ENCODE measurements at places on chromosomes 3 and 15. TPM values are rescaled to one million over a fixed set of nuclear protein-coding genes. Genes with fewer than 3 reads are reported as not detected.

- DNase-seq, result no peak
- peak overlapping the region; percentile 65 for H3K4me3 ChIP-seq
- peaks cover 5% of the 10 kb centered on the region for H3K4me1 ChIP-seq
- H3K36me3 ChIP-seq, result peaks cover 3% of the 10 kb centered on the region
- peaks cover 33% of the 10 kb centered on the region for H3K27me3 ChIP-seq
These were observed 9.4 kb upstream of the KIF7 start for GRCh38 chr15:89664441-89665350.

DNA sequence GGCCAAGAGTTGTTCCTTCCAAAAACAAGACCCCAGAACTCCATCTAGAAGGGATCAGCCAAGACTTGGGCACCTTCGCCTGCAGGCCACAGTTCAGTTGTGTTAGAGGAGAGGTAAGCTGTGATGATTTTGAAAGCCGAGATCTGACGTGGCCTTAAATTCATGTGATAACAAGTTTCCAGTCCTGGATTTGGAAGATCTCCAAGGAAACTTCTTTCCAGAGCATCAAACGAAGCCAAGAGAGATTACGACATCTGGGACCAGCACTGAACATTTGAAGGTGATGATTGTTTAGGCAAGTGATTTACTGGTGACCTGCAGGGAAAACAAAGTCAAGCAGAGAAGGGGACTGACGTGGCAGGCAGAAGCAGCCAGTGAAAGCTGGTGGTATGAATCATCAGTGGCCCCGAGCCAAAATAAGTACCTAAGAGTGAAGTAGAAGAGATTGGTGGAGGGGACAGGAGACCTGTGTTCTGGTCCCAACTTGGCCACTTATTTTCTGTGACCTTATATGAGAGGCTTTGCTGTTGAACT is 339.0 kb upstream of the PROK2 start:
- H3K27me3 ChIP-seq, result peaks cover 4% of the 10 kb centered on the region
- DNase-seq, result no peak
- no peak overlapping the region for H3K4me3 ChIP-seq
- no peak overlapping the region for H3K27ac ChIP-seq
- H3K4me1 ChIP-seq, result no peaks in the 10 kb centered on the region

DNA sequence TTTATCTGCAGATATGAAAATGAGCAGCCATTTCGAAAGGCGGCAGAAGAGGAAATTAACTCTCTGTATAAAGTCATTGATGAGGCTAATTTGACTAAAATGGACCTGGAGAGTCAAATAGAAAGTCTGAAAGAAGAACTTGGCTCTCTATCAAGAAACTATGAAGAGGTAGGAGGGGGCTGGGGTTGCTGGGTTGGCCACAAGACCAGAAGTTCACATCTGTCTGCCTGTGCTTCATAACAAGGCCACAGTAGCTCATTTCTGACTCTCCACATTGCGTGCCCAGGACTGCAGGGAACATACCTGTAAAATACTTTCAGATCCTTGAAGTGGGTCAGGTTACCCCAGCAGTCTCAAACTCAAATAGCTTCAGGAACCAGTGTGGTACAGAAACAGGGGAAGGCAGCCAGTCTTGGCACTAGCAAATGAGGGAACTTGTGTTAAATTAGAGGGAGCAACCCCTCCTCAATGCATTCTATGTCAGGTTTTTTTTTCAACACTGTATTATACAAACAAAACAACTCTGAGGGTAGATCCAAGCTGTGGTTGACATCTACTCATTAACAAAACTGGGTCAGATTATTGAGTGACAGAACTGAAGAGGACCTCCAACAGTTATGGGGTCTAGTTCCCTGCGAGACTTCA is 48.7 kb downstream of the BFSP2 start:
- H3K4me3 ChIP-seq, result peak overlapping the region; percentile 34
- no peaks in the 10 kb centered on the region for H3K36me3 ChIP-seq
- peaks cover 34% of the 10 kb centered on the region for H3K4me1 ChIP-seq
- peak overlapping the region; percentile 80 for H3K27ac ChIP-seq

GRCh38 chr15:43527016-43527801 is 9.8 kb downstream of the MAP1A start:
- peaks cover 2% of the 10 kb centered on the region for H3K27me3 ChIP-seq
- no peak overlapping the region for H3K4me3 ChIP-seq

DNA sequence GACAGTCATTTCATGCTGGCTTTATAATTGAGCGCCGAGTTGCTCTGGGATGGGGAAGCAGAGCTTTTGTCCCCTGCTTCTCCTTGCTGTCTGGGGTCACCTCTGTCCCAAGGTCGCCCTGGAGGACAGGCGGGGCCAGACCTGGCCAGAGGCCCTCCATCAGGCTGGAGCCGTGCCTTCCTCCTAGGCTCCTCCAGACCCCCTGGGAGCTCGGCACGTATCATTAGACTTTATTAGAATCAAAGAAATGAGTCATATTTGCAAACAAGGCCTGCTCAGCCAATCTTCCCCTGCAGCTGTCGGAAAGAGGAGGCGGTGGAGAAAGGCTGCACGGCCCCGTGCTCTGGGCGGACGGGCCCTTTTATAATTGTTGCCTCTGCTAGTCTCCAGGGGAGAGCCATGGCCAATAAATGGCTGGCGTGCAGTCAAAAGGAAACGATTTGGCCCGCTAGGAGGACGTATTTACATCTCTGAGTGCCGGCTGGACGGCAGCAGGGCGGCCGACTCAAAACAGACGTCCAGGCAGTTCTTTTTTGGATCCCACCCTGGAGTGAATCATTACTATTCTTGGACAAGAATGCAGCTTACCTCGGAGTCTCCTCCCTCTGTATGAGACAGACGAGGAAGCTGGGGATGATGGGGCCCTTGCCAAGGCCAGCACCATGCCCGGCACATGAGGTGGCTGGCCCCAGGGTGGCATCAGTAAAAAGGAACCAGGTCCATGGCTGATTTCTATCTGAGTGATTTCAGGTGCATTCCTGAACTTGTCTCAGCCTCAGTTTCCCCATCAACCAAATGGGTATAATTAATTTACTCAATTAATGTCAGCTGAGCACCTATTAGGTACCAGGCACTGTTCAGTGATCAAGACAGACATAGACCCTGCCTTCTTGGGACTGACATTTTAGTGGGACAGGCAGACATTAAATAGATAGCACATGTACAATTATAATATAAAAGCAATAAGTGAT is 50.6 kb downstream of the SLC6A6 start:
- no peak overlapping the region for H3K4me3 ChIP-seq
- DNase-seq, result no peak
- H3K27me3 ChIP-seq, result no peaks in the 10 kb centered on the region
- H3K27ac ChIP-seq, result no peak overlapping the region
- H3K36me3 ChIP-seq, result peaks cover 21% of the 10 kb centered on the region

- peaks cover 8% of the 10 kb centered on the region for H3K27me3 ChIP-seq
- H3K4me1 ChIP-seq, result no peaks in the 10 kb centered on the region
- no peak for DNase-seq
- no peak overlapping the region for H3K4me3 ChIP-seq
- no peaks in the 10 kb centered on the region for H3K36me3 ChIP-seq
These were observed 88.4 kb upstream of the TLE3 start for GRCh38 chr15:70186152-70186551.

GRCh38 chr15:94383041-94383440 is 151.7 kb downstream of the MCTP2 start:
- H3K4me3 ChIP-seq, result no peak overlapping the region
- peaks cover 12% of the 10 kb centered on the region for H3K4me1 ChIP-seq
- H3K36me3 ChIP-seq, result peaks cover 49% of the 10 kb centered on the region
- DNase-seq, result no peak

DNA sequence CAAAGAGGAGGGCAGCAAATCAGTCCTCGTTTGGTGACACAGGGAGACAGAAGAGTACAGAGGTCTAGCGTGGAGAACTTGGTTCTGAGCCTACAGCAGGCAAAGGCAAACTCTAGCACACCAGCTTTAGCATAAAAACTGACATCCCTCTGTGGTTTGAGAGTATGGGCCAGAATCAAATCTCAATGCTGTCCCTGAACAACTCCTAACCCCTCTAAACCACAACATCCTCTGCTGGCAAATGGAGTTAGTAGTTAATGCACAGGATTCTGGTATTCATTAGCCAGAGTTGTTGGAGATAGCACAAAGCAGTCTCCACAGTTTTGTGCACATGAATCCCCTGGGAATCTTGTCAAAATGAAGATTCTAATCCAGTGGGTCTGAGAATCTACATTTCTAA is 315.8 kb downstream of the NTRK3 start:
- no peaks in the 10 kb centered on the region for H3K36me3 ChIP-seq
- H3K27ac ChIP-seq, result no peak overlapping the region
- DNase-seq, result no peak
- H3K4me1 ChIP-seq, result no peaks in the 10 kb centered on the region
- H3K4me3 ChIP-seq, result no peak overlapping the region
- no peaks in the 10 kb centered on the region for H3K27me3 ChIP-seq

Gene UCN2
- total RNA-seq, result not detected

Gene KLHL6
- 40.6 TPM for total RNA-seq

Gene ECE2
- total RNA-seq, result not detected
